ENCODE measurements at places on chromosomes 1 and 21. TPM values are rescaled to one million over a fixed set of nuclear protein-coding genes. Genes with fewer than 3 reads are reported as not detected.

DNA sequence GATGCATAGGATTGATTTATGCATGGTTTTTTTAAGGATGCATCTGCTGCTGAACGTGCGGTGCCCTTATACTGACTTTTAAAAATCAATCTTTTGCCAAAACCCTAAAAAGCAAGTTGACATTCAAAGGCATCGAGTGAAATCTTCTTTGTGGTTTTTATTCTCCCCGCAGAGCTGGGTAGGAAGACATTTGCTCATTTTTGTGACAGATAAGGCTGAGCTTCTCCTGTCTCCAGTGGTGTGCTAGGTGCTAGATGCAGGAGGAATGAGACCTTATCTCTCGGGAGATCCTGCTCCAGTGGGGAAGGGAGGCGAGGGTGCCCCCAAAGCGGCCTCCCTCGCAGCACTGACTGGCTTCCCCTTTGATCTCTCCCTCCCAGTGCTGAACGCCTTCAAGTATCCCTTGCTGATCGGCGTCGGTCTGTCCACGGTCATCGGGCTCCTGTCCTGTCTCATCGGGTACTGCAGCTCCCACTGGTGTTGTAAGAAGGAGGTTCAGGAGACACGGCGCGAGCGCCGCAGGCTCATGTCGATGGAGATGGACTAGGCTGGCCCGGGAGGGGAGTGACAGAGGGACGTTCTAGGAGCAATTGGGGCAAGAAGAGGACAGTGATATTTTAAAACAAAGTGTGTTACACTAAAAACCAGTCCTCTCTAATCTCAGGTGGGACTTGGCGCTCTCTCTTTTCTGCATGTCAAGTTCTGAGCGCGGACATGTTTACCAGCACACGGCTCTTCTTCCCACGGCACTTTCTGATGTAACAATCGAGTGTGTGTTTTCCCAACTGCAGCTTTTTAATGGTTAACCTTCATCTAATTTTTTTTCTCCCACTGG is 14.9 kb upstream of the CD101 start:
- no peak for ATAC-seq

GRCh38 chr1:187516874-187517273 is 688.1 kb downstream of the PLA2G4A start:
- ATAC-seq = no peak

DNA sequence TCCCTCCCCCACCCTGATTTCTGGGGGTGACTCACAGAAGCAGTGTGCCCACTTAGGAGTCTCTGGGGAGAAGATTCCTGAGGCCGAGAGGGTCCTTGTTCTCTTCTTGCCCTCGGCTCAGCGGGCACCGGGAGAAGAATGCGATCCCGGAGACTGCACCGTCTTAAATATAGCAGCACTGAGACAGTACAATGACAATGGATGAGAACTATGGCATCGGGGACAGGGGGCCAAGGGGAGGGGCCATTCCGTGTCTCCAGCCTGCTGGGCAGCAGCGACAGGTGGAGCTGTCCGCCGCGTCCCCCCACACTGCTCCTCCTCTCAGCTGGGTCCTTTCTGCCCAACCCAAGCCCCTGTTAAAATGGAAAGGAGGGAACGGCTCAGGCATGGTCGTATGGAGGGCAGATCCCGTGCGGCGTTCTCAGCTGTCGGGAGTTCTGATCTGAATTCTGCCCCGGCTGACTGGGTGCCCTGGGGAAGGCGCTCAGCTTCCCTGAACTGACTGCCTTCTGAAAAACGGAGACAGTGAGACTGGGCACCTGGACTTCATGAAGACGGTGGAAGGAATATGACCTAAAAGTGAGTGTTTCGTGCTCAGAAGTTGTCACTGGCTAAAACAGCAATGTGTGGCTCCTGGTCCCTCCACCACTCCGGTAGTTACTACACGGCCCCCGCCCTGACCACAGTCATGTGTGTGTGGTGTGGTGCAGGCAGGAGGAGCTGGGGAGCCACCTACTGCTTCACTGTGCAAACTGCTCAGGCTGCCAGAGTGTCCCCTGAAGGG is at the start of gene MYOM3:
MYOM3 (minus strand) TSS at position 140 of the 784 bp plus-strand sequence. CDS start 3,499 bp downstream, outside the sequence.
- peak; percentile 82 for ATAC-seq

DNA sequence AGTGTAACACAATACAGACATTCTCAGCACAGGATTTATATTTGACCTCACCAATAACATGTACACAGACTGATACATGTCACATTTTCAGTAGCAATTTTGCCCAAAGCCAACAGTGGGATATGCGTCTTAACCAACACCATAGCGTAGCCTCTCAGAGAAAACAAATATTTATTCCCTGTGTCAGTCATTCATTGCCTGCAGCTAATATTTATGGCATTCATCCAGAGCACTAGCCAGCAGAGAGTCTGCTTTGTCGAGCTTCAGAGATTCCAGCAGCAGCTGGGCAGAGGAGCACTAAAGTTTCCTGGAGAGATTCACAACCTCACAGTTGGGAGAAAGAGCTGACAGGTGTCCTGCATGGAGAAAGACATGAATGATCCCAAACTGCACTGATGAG is 400.7 kb upstream of the DAB1 start:
- ATAC-seq = peak; percentile 31

GRCh38 chr1:174265282-174265681 is 106.0 kb downstream of the RABGAP1L start:
- no peak for ATAC-seq

GRCh38 chr1:230705289-230706019 is 8.5 kb downstream of the AGT start:
- ATAC-seq = no peak

DNA sequence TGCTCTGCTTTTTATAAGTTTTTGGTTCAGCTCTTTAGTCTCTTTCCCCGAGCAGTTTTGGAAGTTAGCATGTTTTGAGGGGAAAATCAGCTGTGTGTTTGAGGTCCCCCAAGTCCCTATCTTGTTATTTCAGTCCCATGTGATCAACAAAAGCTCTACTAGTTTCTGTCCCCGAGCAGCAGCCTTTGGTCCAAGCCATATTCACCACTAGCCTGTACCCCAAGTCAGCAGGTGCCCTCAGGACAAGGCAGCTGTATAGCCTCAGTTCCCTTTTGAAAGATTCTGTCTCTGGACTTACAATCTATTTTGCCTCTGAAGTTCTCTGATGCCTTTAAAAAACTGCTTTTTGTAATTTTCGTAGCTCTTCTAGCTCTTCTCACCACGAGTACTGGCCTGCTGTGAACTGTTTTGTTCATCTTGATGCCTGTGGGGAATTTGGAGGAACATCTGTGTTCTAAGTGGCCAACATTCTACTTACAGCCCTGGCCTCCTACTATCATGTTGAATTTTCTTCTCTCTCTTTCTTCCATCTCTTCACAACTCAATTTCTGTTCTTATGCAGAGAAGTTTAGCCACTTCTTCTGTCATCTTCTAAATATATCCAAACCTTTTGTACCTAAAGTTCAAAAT is 16.7 kb downstream of the UAP1 start:
- no peak for ATAC-seq

- ATAC-seq = no peak
Measured at GRCh38 chr1:20318971-20319370, 28.3 kb downstream of the VWA5B1 start.

DNA sequence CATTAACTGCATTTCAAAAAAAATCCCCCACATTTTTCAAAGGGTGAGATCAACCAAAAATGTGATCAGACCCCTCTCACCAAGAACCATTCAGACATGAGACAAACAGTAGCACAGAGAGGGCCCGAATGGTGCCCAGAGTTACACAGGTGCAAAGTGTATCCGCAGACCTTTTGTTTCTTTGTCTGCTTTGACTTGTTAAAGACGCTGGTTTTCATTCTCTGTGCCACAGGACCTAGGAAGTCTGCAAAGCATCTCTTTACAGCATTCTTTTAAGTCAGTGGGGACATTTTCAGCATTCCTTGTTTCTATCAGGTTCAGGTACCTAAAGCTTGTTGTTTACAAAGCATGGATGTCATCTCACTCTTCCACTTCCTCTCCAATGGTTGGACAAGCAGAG is 87.2 kb upstream of the MAP1LC3C start:
- no peak for ATAC-seq

DNA sequence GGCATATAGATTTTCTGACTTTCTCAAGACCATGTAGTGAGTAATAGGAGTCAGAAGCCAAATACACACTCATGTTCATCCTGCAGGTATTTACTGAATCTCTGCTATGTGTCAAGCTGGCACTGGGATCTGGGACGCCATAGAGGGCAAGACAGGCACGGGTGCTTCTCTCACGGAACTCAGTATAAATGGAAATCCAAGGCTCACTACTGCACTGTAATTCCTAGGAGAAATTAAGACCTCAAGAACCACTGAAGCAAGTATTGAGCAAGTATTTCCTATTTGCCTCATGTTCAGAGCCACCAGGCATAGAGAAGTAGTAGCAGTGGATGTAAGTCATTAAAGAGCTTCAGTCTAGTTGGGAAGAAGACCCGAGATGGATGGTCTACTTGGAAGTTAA is 38.9 kb downstream of the EIF2D start:
- no peak for ATAC-seq

GRCh38 chr1:70227439-70227838 is 6.3 kb downstream of the SRSF11 start:
- peak; percentile 21 for ATAC-seq

DNA sequence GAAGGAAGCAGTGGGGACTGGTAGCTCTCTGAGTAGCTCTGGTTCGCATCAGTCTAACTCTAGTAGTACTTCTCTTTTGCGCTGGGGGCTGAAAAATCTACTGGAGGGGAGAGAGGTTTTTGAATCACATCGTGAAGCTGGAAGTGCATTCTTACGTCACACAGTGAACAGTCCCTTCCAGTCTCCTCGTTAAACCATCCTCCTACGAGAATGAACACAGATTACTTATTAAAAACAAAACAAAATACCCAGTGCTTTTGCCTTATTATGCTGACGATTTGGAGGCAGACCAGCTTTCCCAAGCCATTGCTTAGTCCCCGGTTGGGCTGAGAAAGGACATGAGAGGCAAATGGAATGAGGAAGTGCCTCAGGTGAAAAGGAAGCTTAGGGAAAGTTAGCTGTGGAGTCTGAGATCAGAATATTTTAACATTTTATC is 16.1 kb downstream of the HUNK start:
- no peak for ATAC-seq

GRCh38 chr1:160197231-160197630 is 6.9 kb downstream of the CASQ1 start:
- no peak for ATAC-seq

- peak; percentile 29 for ATAC-seq
Measured at GRCh38 chr1:56911098-56911938, 54.5 kb downstream of the C8B start.

DNA sequence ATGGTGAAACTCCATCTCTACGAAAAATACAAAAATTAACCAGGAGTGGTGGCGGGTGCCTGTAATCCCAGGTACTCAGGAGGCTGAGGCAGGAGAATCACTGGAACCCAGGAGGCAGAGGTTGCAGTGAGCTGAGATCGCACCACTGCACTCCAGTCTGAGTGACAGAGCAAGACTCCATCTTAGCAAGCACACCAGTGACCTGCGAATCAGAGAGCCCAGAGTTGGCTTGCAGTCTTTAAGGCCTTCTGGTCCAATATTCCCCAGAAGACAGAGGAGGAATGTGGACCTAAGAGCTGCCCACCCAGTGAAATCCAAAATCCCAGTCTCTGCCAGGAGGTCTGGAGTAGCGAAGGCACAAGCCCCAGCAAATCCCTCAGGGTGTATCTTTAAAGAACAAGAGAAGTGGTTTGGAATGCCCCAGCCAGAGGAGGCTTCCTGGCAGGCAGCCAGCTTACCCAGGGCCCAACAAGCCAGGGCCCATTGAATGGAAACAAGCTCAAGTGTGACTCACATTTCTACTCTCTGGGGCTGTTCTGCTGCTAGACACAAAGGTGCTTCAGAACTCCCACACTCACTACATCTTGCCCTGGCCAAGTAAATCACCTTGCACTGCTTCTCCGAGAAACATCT is 23.9 kb downstream of the GPR161 start:
- no peak for ATAC-seq

DNA sequence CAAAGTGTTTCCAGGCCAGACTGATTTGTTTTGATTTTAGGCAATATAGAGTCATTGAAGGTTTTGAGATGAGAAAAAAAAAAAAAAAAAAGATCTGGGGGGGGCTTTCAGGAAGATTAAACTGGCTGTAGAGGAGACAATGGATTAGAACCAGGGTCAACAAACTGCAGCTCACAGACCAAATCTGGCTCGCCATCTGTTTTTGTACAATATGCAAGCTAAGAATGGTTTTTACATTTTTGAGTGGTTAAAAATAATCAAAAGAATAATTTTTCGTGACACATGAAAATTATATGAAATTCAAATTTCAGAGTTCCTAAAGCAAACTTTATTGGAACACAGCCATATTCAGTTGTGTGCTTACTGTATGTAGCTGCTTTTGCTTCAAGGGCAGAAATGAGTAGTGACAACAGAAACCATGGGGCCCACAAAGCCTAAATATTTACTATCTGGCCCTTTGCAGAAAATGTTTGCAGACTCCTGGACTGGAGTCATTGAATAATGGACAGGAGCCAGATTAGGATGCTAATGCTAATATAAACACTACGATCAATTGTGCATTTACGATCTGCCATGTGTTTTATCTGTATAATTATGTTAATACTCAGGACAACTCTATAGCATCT is 375.7 kb upstream of the DAB1 start:
- ATAC-seq = peak; percentile 32

- no peak for ATAC-seq
Measured at GRCh38 chr1:42014823-42015222, 96.1 kb upstream of the HIVEP3 start.

- peak; percentile 44 for ATAC-seq
Measured at GRCh38 chr1:167455786-167456446, 62.4 kb downstream of the CD247 start.

- peak; percentile 61 for ATAC-seq
Measured at GRCh38 chr1:223631473-223631872, 34.0 kb downstream of the CAPN8 start.

- no peak for ATAC-seq
Measured at GRCh38 chr1:54643736-54644135, 2.1 kb downstream of the MROH7 start.

DNA sequence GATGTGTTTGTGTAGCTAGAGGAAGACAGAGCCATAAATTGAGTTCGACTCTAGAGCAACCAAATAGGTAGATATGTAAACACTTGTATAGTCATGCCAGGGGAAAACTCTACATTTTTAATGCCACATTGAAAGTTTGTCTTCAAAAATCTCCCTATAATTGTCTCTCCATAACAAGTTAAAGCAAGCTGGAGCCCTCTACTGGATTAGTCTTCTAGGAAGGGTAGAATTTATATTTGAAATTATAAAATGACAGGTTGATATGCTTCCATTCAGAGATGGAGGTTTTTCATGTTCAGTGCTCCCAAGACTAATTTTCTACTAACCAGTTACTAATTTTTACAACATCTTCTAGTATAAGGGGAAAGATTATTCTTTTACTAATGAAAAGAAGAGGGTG is 13.1 kb upstream of the COL24A1 start:
- ATAC-seq = no peak

GRCh38 chr1:243973169-243973568 is 77.9 kb upstream of the ZBTB18 start:
- ATAC-seq = no peak

Gene NECTIN4
- total RNA-seq = 4.4 TPM

Gene SPSB1
- total RNA-seq = 5.8 TPM

Gene SPATA46
- total RNA-seq = 0.57 TPM

Gene GLMP
- 17.0 TPM for total RNA-seq

Gene ARHGAP30
- total RNA-seq = 1.3 TPM

Gene NBPF6
- not detected for total RNA-seq

Gene CHI3L1
- total RNA-seq = not detected

Gene HPCA
- 1.3 TPM for total RNA-seq

Gene PRR9
- not detected for total RNA-seq

Gene LIN28A
- total RNA-seq = 6.0 TPM

Measured in motor neuron (in vitro differentiated cells).